ENCODE measurements at places on chromosomes 2 and 18. TPM values are rescaled to one million over a fixed set of nuclear protein-coding genes. Genes with fewer than 3 reads are reported as not detected.
A peak's percentile ranks its signal among the peaks of the same experiment; 100 is the strongest.

DNA sequence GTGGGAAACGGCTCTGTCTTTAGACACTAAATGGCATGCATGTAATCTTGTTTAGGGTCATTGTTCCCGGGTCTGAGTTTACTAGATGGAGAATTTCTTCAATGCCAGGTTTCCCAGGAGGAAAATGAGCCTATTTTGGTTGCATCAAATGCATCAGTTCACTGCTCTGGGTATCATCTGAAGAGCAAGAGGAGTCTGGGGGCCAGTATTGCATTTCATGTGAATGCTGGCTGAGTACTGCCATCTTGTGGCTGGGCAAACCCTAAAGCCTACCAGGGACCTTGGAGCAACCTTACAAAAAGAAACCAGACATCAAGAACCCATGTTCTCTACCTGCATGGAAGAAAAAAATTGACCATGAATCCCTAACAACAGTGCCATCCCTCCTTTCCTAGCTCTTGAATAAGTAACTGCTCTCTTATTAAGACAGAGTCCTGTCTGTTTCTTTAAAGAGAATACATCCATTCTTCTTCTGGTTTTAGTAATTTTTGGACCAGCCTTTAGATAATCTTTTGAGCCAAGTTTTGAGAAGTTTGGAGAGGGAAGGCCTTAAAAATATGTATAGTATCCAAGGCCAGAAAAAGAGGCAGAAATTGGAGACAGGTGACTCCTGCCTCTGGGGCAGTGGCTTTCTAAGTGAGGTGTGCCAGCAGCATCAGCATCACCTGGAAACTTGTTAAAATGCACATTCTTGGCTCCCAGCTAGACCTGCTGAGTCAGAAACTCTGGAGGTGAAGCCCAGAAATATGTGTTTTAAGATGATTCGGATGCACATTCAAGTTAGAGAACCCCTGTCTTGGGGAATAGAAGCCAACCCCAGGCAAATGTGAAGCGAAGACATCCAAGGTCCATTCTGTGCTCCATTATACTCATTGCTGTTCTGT, 261.0 kb upstream of the CXCR4 start:
- peak; percentile 75 for DNase-seq
- H3K27me3 ChIP-seq = no peaks in the 10 kb centered on the region
- H3K36me3 ChIP-seq = no peaks in the 10 kb centered on the region

The DLX1 gene
- not detected for polyA plus RNA-seq

The MLPH gene
- polyA plus RNA-seq = not detected

The TNFRSF11A gene
- not detected for polyA plus RNA-seq

- H3K4me3 ChIP-seq = no peak overlapping the region
- no peaks in the 10 kb centered on the region for H3K36me3 ChIP-seq
- no peak overlapping the region for H3K27ac ChIP-seq
- DNase-seq = no peak
Observed at GRCh38 chr2:66693076-66693965, 258.4 kb downstream of the MEIS1 start.

The CPS1 gene
- not detected for polyA plus RNA-seq

DNA sequence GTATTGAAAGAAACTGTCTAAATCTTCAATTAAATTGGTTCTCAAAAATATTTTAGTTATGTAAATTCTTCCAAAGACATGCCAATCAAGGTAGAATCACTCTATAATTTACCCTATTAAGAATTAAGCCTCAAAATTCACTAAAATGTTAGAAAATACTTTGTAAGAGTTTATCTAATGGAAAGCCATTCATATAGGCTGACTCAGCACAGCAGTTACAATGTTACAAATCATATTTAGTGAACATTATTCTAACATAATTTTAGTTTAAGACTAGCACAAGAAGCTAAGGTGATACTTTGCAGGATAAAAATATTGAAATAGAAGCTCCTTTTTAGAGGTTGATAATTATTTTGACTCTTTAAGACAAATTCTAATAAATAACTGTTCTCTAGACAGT, 137.0 kb downstream of the ZNF385B start:
- H3K27ac ChIP-seq = no peak overlapping the region
- no peaks in the 10 kb centered on the region for H3K27me3 ChIP-seq
- DNase-seq = no peak
- H3K4me3 ChIP-seq = no peak overlapping the region
- H3K36me3 ChIP-seq = no peaks in the 10 kb centered on the region

GRCh38 chr2:122999821-123000220, 1025.3 kb upstream of the CNTNAP5 start:
- DNase-seq = no peak
- H3K4me1 ChIP-seq = no peaks in the 10 kb centered on the region
- no peaks in the 10 kb centered on the region for H3K36me3 ChIP-seq
- no peak overlapping the region for H3K4me3 ChIP-seq
- no peaks in the 10 kb centered on the region for H3K27me3 ChIP-seq

- H3K27ac ChIP-seq = no peak overlapping the region
- H3K27me3 ChIP-seq = no peaks in the 10 kb centered on the region
- no peaks in the 10 kb centered on the region for H3K36me3 ChIP-seq
- no peaks in the 10 kb centered on the region for H3K4me1 ChIP-seq
- DNase-seq = no peak
Observed at GRCh38 chr2:159564081-159564480, 52.3 kb downstream of the BAZ2B start.

DNA sequence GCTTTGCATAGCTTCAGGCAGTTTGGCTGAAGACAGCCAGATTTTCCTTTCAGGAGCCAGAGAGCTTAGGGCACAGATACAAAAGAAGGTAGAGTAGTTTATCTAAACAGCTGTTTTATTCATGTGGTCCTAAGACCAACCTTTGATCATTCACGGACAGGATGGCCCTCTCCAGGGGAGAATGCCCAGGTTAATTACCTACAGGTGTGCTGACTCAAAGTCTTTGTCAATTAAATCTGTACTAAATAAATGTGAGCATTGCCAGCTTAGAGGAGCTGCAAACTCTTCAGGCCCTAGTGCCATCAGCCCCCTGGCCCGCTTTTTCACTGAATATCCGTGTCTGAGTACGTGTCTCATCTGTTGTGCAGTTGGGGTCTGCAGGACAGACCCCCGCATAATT, 554.7 kb downstream of the NUP35 start:
- no peak overlapping the region for H3K4me3 ChIP-seq
- no peak overlapping the region for H3K27ac ChIP-seq
- H3K27me3 ChIP-seq = no peaks in the 10 kb centered on the region
- no peak for DNase-seq
- H3K36me3 ChIP-seq = no peaks in the 10 kb centered on the region

The ADAM23 gene
- polyA plus RNA-seq = 1.3 TPM

GRCh38 chr18:23738575-23738974, 49.3 kb downstream of the LAMA3 start:
- H3K36me3 ChIP-seq = no peaks in the 10 kb centered on the region
- no peak for DNase-seq
- H3K27me3 ChIP-seq = peaks cover 33% of the 10 kb centered on the region
- H3K4me3 ChIP-seq = no peak overlapping the region
- H3K27ac ChIP-seq = no peak overlapping the region
- peaks cover 10% of the 10 kb centered on the region for H3K4me1 ChIP-seq

The GGCX gene
- 19.1 TPM for polyA plus RNA-seq

The SP110 gene
- 136 TPM for polyA plus RNA-seq

- no peak overlapping the region for H3K27ac ChIP-seq
- no peak for DNase-seq
- no peak overlapping the region for H3K4me3 ChIP-seq
- H3K4me1 ChIP-seq = no peaks in the 10 kb centered on the region
Observed at GRCh38 chr18:37238282-37239108, 327.1 kb downstream of the CELF4 start.

GRCh38 chr2:238431456-238431855, 4.7 kb downstream of the ASB1 start:
- H3K4me1 ChIP-seq = peaks cover 56% of the 10 kb centered on the region
- peaks cover 16% of the 10 kb centered on the region for H3K36me3 ChIP-seq
- H3K27me3 ChIP-seq = no peaks in the 10 kb centered on the region
- peak overlapping the region; percentile 95 for H3K4me3 ChIP-seq
- H3K27ac ChIP-seq = peak overlapping the region; percentile 40

GRCh38 chr18:2555895-2556294, 15.4 kb downstream of the METTL4 start:
- H3K27me3 ChIP-seq = no peaks in the 10 kb centered on the region
- no peak for DNase-seq
- no peak overlapping the region for H3K4me3 ChIP-seq
- no peaks in the 10 kb centered on the region for H3K4me1 ChIP-seq
- peaks cover 8% of the 10 kb centered on the region for H3K36me3 ChIP-seq
- peak overlapping the region; percentile 33 for H3K27ac ChIP-seq

- no peaks in the 10 kb centered on the region for H3K36me3 ChIP-seq
- H3K4me3 ChIP-seq = no peak overlapping the region
- H3K4me1 ChIP-seq = no peaks in the 10 kb centered on the region
- H3K27me3 ChIP-seq = peaks cover 13% of the 10 kb centered on the region
Observed at GRCh38 chr2:5713101-5713500, 20.9 kb downstream of the SOX11 start.

Data from naive B cell (primary cell).